ENCODE measurements at places on chromosomes 11 and 22.

- DNase-seq: no peak
Observed at GRCh38 chr11:33315822-33316221, 58.6 kb downstream of the HIPK3 start.

DNA sequence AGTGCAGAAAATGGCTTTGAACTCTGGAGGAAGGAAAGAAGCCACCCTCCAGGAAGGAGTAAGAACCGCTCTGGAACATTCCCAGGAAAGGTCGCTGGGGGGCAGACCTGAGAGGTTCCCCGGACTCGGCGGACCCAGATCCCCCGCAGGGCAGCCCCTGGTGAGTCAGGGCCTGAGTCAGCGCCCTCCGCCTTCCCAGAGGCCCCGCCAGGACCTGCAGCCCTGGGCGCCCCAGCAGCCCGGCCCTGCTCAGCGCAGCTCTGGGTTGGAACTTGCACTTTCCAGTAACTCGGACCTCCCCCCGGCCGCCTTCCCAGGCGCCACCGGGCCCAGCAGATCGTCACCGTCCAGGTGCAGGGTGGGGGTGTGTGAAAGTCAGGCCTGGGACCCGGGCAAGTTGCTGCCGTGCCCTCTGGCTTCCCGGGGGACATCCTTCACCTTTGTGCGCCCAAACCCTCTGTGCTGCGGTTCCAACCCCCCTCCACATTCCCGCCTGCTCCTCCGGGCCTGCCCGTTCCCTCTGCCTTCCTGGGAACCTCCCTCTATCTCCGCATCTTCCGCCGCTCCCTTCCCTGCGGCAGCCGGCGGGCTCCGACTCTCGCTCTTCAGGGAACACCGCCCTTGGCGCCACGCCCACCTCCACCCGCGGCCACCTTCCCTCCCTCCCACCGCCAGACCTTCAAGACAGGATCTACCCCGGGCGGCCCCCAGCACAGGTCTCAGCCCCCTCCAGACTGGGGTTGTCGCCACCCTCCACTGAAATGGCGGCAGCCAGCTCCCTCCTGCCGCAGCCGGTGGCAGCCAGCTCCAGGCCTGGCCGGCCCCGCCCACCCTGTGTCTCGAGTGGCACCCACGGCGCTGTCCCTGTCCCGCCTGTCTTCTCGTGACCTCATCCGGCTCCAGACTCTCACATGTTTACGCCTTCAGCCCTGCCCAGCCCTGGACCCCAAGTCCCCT lies 36.8 kb upstream of the WNT7B start:
- DNase-seq: peak; percentile 91

GRCh38 chr11:58068655-58069054 lies 37.9 kb downstream of the OR6Q1 start:
- DNase-seq: no peak

GRCh38 chr11:47514825-47515647 lies 37.9 kb downstream of the CELF1 start:
- DNase-seq: peak; percentile 59

DNA sequence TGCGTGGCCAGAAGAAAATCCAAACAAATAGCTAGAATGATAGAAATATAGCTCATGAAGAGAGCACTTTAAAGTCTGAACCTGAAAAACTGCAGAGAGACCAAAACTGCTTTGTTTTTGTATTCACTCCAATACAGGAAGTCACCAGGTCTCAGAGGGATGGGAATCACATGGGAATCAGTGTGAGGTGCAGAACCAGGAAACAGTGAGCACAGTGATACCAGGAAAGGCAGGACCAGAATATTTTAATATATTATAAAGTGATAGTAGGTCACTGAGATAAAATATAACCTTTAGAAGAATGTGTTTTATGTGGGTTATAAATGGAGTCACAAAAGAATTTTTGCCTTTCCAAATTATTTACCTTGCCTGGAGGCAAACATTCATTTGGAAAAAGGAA lies 277.3 kb downstream of the CASP12 start:
- DNase-seq: no peak

- DNase-seq: no peak
Observed at GRCh38 chr11:86370922-86371594, 3.6 kb upstream of the CCDC81 start.

DNA sequence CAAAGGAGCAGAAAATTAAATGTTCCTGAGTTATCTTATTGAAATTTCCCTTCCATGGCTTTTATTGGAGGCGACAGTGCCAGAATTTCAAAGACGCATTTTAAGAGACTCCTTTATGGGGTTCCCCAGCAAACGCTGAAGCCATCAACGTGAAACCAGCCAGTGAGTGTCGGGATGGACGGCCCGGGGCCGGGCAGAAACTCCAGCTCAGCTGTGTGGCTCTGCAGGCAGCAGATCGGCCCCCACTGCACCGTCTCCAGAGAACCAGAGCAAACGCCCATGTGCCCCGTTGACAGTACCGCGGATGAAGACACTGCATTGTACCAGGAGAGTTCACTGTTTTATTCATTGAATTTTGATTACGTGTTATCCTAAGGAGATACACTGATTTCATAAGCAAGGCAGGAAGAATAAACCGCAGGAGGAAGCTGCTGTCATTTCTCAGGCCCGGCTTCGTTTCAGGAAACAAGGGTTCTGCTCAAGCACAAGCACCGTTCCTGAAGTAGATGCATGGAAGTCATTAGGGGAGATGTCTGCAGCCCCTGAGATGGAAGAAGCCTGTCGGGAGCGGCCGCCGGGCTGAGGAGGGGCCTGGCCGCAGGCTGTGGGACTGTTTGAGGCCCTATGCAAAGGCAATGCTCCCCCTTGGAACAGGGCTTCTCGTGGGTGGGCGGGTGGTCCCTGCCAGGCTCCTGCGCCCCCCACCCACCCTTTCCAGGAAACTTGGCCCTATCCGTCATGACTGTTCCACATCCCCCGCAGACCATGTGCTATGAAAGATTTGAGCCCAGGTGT lies 639.7 kb downstream of the TBC1D22A start:
- DNase-seq: no peak

GRCh38 chr11:105000167-105000566 lies 22.8 kb downstream of the CASP5 start:
- no peak for DNase-seq
